Suppressor macrophage treated with lipopolysaccharide for 4 hours (primary cell): ENCODE measurements at places on chromosomes 11 and 22.

- DNase-seq: peak; percentile 90
These were observed 29.1 kb upstream of the BIRC3 start for GRCh38 chr11:102287964-102288724.

DNA sequence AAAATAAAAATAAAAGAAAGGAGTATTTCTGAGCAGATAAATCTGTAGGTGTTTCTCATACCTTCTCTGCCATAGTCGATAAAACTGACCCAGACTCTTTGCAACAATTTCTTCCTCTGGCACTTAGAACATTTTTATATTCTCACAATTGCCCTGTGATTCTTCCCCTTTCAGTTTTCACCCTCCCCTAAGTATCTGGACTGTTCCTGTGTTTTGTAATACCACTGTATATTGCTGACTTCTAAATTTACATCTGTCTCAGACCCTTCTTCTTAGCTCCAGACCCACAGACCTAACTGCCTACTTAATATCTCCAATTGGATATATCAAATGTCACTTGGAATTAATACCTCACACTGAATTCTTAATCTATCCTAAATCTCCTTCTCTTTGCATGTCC is 133.4 kb upstream of the DDI1 start:
- peak; percentile 30 for DNase-seq

- DNase-seq: no peak
These were observed 9.8 kb upstream of the MPPED2 start for GRCh38 chr11:30595934-30596333.

- DNase-seq: peak; percentile 7
These were observed 289.2 kb downstream of the MN1 start for GRCh38 chr22:27512283-27512761.

DNA sequence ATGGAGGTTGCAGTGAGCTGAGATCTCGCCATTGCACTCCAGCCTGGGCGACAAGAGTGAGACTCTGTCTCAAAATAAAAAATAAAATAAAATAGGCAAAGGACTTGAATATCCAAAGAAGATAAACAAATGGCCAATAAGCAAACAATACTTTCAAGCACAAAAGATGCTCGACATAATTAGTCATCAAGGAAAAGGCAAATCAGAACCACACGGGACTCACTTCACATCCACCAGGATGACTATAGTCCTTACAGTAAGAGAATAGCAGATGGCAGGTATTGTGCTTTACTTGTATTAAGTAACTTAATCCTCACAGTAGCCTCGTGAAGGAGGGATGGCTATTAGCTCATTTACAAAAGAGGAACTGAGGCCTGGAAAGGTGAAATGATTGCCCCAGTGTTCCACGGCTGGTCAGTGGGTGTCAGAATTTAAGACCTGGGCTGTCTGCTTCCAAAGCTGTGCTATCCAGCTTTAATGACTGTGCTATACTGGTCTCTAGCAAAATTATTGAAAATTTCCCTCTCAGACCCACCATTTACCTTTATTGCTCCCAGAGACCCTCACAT is 40.2 kb upstream of the RBFOX2 start:
- DNase-seq: no peak
